ENCODE measurements at places on chromosomes 11 and 22.

- DNase-seq, result no peak
Observed at GRCh38 chr22:39534092-39534506, 1.6 kb upstream of the RPS19BP1 start.

GRCh38 chr22:19679522-19680101 lies 34.7 kb upstream of the SEPTIN5 start:
- peak; percentile 19 for DNase-seq

GRCh38 chr22:17101475-17102296 lies 16.9 kb downstream of the IL17RA start:
- DNase-seq, result no peak

- DNase-seq, result no peak
Observed at GRCh38 chr11:119352857-119353260, 6.4 kb upstream of the MFRP start.

DNA sequence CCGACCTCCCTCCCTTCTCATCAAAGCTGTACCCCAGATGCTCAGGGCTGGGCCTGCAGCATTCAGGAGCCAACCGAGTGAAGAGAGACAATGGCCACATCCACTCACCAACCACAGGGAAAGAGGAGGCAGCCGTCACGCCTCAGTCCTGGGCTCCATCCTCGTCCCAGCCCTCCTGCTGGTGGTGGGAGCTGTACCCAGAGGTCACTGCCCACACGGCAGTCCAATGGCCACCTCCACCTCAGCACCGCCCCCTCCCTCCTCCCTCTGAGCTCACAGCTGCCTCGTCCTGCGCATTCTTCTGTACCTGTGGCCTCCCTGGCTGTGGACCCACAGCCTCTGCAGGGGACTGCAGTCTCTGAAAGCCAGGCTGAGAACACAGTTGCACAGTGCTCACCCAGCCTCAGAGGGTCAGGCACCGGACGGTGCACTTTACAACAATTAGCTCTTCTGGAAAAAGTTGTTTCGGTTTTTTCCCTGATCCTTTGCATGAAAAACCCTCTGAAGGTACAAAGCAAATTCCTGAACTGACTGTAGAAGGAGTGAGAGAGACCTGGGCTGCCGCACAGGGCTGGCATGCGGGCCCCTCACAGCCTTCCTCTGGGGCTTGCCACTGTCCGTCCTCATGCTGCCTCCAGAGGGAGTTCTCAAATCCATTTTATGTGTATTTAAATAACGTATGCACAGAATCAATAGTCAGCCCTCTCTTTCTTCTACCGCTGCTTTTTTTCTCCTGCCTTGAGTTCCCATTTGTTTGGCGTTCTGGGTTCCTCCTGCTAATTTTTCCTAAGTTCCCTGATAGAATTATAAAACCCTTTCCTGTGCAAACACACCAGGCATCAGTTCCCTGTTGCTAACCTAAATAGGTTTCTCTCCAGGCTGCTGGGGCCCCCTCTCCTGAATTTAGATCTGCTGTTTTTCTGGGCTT lies 52.7 kb downstream of the PHF21B start:
- DNase-seq, result no peak

DNA sequence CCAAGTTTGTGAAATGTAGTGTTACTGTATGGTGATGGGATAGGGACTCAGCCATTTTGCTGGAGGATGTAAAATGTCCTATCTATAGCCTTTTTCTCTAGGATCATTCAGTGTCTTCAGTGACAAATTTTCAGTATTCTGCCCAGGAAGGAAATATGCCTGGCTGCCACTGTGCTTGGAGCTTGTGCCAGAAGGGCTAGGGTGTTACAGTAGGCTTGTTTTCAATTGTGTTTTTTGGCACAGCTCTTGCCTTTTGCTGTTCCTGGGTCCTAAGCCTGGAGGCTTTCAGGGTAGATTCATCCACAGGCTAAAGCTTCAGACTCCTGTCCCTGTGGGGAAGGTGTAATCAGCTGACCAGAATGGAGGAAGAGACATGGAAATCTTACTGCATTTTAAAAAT lies 22.0 kb upstream of the PHOX2A start:
- DNase-seq, result no peak

- no peak for DNase-seq
Observed at GRCh38 chr11:66056501-66056900, 4.3 kb downstream of the SF3B2 start.

- DNase-seq, result no peak
Observed at GRCh38 chr11:66322732-66323427, 6.0 kb upstream of the CD248 start.

- no peak for DNase-seq
Observed at GRCh38 chr22:27386186-27386585, 415.4 kb downstream of the MN1 start.

- DNase-seq, result no peak
Observed at GRCh38 chr22:16844529-16844928, 19.3 kb upstream of the XKR3 start.

DNA sequence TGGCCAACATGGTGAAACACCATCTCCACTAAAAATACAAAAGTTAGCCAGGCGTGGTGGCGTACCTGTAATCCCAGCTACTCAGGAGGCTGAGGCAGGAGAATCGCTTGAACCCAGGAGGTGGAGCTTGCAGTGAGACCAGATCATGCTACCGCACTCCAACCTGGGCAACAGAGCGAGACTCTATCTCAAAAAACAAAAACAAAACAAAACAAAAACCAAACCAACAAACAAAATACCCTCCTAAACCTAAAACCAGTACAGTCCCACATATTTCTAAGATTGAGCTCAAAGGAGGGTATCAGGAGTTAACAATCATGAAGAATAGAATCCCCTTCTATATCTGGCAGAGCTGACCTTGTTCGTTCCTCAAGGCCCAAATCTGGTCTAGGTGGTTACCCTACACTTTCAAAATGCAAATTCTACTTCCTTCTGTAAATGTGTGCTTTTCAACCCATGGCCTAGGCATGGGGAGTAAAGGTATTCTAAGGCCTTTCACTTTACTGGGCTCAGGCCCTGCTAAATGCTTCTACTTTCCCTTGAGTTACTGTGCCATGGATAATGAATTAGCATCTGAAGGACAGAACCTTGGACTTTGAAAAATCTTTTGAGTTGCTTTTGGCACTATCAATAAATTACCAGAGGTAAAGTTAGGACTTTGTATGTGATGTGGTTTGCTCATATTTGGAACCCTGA lies 10.4 kb upstream of the PPP2R1B start:
- DNase-seq, result no peak

DNA sequence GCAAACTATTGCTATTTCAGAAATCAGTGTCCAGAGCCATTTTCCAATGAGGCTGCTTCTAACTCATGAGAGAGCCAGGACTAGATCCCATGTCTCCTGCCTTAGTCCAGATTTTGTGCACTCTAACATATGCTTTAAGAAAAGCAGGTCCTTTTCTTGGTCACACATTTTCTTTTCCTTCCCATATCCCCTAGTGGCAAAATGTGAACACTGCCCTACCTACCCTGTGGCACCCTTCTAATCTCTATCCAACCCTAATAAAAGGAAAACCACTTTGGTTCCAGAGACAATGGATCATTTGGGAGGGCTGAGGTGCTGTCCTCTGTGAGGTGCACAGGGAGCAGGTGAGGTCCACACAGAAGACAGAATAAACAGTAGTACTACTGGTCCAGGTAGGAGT lies 72.0 kb upstream of the DDI1 start:
- no peak for DNase-seq

DNA sequence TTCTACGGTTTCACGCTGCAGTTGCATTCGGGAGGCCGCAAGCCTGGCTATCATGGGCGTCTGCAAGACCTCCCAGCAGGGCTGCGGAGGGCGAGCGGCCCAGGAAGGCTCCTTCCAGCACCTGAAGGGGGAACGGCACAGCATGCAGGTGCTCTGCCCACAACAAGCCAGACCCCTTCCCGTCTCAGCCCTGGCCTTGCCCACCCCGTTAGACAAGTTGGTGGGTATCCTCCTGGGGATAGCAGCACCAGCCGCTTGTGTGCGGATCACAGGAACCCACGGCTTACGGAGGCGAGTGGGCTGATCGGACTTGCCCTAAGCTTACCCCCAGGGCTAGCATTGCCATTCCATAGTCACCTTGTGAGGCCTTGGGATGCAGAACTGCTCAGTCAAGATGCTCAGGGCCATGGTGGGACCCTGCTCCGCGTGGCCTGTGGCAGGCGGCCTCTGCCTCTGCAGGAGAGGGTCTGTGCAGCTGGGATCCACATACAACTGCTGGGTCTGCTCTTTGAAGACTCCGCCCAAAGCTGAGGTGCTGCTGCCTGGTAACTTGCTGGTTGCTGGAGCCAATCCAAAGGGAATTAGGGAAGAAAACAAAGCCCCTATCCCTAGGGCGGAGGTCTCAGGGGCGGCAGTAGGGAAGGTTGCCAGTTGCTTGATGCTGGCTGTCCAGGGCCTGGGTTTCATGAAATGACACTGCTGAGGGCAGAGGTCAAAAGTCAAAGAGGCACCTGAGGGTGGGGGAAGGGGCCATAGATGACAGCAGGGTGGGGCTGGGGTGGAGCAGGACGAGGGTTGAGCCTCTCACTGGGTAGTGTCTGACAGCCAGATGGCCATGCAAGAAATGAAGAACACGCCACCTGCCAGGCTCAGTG lies 1.4 kb upstream of the OSBPL5 start:
- DNase-seq, result no peak

DNA sequence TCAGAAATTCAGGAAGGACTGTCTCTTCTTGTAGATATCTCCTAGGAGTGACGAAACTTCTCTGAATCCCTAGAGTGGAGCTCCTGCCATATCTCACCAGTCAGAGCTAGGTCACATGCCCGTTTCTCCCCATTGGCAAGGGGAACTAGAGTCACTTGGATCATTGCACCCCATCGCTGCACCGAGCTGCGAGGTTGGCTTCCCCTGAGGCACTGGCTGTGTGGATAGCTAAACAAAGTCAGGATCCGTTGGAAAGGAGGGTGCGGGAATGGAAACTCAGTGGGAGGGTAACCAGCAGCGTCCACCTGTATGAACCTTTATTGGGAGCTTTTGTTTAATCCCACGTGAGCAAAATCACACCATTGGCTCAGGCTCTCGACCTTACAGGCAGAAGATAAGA lies 283.8 kb downstream of the BRD1 start:
- DNase-seq, result no peak

- no peak for DNase-seq
Observed at GRCh38 chr11:96580476-96581040, 190.7 kb downstream of the JRKL start.

- no peak for DNase-seq
Observed at GRCh38 chr22:17964156-17964555, 60.2 kb downstream of the MICAL3 start.

GRCh38 chr11:84922212-84922805 lies 704.8 kb downstream of the DLG2 start:
- no peak for DNase-seq

- no peak for DNase-seq
Observed at GRCh38 chr11:35313066-35313759, 106.1 kb downstream of the SLC1A2 start.

DNA sequence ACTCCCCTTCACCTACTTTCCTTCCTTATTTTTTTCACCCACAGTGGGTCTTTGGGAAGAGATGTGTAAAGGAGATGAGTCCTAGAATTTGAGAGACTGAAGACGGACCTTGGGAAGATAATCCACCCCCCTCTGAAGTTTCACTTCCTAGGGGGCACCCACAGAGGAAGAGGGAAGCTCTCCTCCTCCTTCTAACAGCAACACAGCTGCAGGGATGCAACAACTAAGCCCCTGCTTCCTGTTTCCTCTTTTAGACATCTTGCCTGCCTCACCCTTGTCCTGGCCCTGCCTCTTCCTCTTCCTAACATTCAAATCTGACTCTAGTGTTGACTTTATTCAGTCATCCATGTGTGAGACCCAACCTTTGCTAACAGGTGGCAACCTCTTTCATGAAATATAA lies 424.6 kb downstream of the BUD13 start:
- DNase-seq, result no peak
